ENCODE measurements at places on chromosomes 1 and 21. TPM values are rescaled to one million over a fixed set of nuclear protein-coding genes. Genes with fewer than 3 reads are reported as not detected.

The ZNF648 gene
- not detected for total RNA-seq

The DNAJC6 gene
- total RNA-seq, result 4.5 TPM

The AK2 gene
- total RNA-seq, result 156 TPM

The FNDC10 gene
- total RNA-seq, result 7.4 TPM

The LCE1F gene
- total RNA-seq, result not detected

The OR2G3 gene
- total RNA-seq, result not detected

The FOXO6 gene
- 0.49 TPM for total RNA-seq
